ENCODE measurements at places on chromosomes 3 and 15.
A peak's percentile ranks its signal among the peaks of the same experiment; 100 is the strongest.

GRCh38 chr3:172317984-172318383, 130.3 kb downstream of the GHSR start:
- DNase-seq = no peak

GRCh38 chr3:150124142-150124541, 153.4 kb upstream of the PFN2 start:
- DNase-seq = no peak

GRCh38 chr15:23645371-23646164, 2.1 kb downstream of the MAGEL2 start:
- DNase-seq = no peak

DNA sequence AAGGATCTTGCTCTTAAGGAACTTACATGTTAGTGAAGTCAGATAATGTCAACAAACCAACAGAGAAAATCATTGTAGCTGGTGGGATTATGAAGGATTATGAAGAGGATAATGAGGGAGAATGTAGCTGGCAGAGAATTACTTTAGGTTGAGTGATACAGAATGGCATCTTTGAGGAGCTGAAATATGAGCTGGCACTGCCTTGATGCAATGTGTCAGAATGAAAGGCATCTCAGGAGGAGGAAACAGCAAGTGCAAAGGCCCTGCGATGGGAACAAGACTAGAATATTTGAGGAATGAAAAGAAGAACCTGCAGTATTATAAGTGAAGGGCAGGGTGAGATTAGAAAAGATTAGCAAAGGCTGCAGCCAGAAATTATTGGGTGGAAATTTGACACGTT, 237.2 kb upstream of the ADAMTS9 start:
- DNase-seq = no peak

GRCh38 chr3:132596816-132597433, at the start of gene ACKR4:
Gene ACKR4 (plus strand): TSS chr3:132597270. CDS start chr3:132600398, 3,128 bp downstream.
- DNase-seq = no peak

DNA sequence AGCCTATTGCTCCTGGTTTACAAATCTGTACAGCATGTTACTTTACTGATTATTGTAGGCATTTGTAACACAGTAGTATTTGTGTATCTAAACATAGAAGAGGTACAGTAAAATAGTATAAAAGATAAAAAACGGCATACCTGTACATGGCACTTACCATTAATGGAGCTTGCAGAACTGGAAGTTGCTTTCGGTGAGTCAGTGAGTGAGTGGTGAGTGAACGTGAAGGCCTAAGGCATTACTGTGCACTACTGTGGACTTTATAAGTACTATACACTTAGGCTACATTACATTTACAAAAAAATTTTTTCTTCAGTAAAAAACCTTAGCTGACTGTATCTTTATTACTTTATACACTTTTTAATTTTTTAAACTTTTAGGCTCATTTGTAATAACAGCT, 90.9 kb downstream of the RAP2B start:
- no peak for DNase-seq

GRCh38 chr3:161548301-161548700, 51.7 kb downstream of the OTOL1 start:
- DNase-seq = no peak

- no peak for DNase-seq
Observed at GRCh38 chr3:57982561-57983243, 25.5 kb upstream of the FLNB start.

- no peak for DNase-seq
Observed at GRCh38 chr3:76908156-76908555, 131.7 kb upstream of the ROBO2 start.

DNA sequence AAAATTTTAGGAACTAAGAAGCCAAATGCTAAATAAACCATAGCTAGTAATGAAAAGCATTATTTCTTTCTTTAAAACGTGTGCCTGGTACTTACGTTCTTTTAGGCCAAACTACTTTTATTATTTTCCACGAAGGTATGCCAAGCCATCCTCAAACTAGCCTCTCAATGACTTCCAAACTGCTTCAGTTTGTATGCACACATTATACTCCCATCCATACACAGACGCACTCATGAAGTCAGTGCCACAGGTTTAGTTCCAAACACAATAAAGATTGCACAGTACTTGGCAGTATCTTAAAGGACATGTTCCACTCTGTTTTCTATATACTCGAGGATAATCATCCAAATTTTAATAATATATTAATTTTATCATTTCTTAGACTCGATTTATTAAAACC, 609.2 kb upstream of the ZNF385D start:
- no peak for DNase-seq

DNA sequence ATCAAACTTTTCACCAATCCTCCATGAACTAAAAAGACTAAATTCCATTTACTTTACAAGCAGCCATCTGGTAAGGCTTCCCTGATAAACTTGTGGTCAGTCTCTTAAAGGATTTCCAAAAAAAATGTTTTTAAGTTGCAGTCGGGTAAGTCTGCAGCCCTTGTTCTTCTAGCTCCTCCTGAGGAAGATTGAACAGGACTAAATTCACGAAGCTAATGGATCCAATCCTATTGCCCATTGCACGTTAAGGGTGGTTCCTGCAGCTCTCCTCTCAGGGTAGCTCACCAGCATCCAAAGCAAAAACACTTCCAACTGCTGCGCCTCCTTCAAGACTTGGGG, 2.8 kb downstream of the HES1 start:
- DNase-seq = no peak

DNA sequence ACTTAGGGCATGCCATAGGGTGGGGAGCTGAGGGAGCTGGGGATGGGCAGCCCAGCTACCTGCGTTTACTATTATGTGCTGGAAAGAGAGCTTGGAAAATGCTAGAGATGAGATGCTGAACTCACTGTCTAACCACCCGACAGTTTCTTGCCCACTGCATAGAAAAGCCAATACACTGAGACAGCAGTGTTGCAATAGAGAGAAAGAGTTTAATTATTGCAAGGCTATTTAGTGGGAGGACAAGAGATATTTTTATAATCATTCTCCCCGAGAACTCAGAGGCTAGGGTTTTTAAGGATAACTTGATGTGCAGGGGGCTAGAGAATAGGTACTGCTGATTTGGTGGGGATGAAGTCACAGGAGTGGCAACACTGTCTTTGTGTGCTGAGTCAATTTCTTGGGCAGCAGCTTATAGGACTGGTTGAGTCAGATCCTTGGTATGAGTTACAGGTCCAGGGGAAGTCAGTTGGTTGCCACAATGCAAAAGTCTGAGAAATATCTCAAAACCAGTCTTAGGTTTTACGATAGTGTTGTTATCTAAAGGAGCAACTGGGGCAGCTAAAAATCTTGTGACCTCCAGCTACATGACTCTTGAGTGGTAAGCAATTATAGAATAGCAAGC, 205.9 kb downstream of the GABRG3 start:
- no peak for DNase-seq

- no peak for DNase-seq
Observed at GRCh38 chr3:182802413-182803390, 9.4 kb downstream of the ATP11B start.

DNA sequence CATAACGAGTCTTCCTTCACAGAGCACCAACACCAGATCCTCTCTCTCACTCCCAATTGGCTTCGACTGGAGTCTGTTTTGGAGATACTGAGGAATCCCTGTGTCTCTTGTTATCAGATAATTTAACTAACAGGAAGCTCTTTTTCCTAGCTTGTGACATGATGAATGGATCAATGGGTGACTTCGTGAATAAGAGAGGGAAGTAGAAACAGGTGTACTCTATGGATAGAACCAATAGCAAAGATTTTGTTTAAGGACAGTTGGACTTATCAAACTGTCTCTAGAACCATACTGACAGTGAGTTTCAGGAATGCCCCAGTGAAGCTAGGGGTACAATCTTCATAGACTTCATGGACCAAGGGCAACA, 29.4 kb upstream of the KLHL6 start:
- DNase-seq = no peak

- no peak for DNase-seq
Observed at GRCh38 chr15:39565851-39566250, 15.0 kb upstream of the THBS1 start.

GRCh38 chr3:188152660-188153436, 1.1 kb upstream of the LPP start:
- DNase-seq = no peak

- no peak for DNase-seq
Observed at GRCh38 chr3:169242708-169243513, 420.6 kb downstream of the MECOM start.

DNA sequence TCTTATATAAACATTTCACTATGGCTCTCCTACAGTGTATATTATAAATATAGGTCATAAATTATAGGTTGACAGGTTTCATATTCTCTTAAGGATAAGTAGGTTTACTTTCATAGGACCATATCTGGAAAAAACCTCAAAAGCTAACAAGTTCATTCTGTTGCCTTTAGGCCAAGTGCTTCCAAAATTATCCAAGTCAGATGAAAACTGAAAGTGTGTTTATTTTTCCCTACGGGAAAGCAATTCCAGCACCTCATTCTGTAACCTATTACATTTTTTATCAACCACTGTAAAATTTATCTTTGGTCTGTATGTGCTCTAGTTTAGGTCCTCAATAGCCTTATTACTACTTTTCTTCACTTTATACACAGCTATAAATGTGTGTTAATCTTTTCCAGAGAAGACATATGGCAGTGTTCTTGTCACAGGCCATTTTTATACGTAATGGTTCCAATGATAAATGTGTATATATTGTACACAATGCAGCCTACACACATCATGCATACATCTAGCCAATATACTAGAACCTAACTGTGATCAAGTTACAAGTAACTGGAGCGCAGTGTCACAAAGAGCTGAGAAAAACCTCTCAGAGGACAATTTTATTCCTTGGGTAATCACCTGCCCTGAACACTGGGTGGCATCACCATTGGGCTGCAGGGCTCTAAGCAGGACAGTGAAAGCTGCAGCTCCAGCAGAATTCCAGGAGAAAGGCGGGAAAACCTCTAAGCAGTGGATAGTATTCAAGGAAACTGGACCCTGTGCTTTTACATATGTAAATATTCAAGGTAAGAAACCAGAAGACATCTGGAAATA, 251.3 kb downstream of the CTNNB1 start:
- no peak for DNase-seq

DNA sequence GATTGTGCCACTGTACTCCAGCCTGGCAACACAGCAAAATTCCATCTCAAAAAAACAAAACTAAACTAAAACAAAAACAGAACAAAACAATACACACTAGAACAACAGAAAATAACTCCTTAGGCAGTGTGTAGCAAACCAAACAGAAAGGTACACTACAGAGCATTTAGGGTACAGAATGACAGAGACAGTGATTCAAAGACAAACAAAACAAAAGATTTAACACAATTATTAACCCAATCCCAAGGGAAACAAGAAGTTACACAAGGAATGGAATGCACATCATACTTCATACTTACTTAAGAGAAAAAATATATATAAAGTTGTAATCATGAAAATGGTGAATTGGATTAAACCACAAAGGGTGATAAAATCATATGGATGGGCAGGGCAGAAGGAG, 12.9 kb downstream of the SLC25A20 start:
- no peak for DNase-seq

GRCh38 chr3:28267984-28268849, 26.8 kb downstream of the CMC1 start:
- no peak for DNase-seq

- no peak for DNase-seq
Observed at GRCh38 chr15:64560998-64561397, 100.6 kb downstream of the ZNF609 start.

GRCh38 chr3:159482241-159482993, 506.2 kb upstream of the IL12A start:
- DNase-seq = no peak

DNA sequence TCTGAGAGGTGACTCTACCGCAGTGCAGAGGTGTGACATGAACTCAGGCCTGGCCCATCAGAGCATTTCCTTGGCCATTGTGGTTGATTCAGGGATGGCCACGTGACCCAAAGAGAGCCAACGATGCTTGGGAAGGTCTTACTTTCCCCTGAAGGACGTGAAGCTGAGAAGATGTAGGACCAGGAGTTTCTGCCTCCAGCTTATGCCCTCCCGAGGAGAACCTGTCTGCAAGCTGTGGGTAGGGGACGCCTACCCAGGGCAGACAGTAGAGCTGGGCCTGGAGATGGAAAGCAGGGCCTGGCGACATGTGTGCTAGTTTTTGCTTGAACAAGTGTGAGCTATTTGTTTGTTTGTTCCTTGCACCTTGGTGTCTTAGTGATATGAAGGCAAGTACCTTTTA, 89.4 kb downstream of the RPLP1 start:
- no peak for DNase-seq

GRCh38 chr15:69755551-69756310, 303.1 kb downstream of the RPLP1 start:
- peak; percentile 83 for DNase-seq

DNA sequence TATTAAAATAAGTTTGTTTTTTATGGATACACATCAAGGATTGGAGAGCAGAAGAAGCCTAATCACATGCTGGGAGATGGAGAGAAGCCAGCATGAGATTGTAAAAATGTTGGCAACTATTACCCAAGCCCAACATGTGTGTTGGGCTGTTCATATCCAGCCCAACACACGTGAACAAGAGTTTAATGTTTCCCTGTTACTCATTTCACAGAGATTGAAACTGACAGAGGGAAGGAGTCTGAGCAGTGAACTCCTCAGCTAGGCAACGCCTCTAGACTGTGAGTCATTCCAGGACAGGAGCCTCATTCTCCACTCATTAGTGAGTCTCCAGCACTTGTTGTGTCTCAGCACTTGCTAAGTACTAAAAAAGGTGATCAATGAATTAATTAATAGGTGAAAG, 43.2 kb upstream of the CMSS1 start:
- DNase-seq = no peak

DNA sequence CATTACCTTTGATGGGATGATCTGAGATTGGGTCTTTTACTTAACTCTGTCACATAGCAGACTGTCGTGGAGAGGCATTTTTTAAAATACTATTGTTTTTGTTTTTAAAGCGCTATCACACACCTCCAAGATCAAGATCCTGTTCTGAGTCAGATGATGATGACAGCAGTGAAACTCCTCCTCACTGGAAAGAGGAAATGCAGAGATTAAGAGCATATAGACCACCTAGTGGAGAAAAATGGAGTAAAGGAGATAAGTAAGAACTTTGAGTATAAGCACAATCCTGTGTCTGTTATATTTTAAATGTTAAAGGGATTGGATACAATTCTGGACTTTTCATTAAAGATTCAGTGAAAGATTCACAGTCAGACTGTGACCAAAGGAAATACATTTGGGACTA, 18.4 kb upstream of the ZBTB47 start:
- DNase-seq = no peak

GRCh38 chr3:188796122-188796631, 375.6 kb upstream of the TPRG1 start:
- DNase-seq = no peak
